ENCODE measurements at places on chromosomes 7 and 10.

DNA sequence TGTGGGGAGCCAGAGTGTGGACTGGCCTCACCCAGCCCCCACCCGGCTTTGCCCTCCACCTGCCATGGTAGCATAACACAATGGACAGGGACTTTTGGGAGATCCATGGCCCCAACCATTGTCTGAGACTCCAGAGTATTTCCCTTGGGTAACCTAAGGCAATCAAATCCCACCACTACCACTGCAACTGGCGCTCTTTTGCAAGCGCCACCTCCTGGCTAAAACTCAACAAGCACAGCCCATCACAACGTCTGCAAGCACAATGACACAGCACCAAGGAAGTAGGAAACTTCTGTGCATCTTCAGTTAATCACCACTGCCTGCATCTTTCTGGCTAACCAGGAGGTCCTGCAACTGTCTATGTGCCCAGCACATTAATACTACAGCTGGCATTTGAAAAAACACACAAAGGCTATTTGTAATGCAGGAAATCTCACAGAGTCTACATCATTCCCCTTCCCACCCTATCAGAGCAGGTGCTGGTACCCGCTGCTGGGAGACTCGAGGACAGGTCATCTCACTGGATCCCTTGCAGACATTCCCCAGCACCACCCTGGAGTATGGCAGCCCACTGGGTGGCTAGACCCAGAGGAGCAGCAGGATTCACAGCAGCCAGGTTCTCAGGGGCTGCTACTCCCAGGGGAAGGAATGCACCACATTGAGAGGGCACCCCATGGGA lies 27.7 kb downstream of the ANKRD26 start:
- DNase-seq, result no peak

- no peak for DNase-seq
Observed at GRCh38 chr7:76364198-76364584, 5.4 kb upstream of the YWHAG start.

GRCh38 chr7:48627164-48627563 lies 297.2 kb upstream of the CDC14C start:
- no peak for DNase-seq

DNA sequence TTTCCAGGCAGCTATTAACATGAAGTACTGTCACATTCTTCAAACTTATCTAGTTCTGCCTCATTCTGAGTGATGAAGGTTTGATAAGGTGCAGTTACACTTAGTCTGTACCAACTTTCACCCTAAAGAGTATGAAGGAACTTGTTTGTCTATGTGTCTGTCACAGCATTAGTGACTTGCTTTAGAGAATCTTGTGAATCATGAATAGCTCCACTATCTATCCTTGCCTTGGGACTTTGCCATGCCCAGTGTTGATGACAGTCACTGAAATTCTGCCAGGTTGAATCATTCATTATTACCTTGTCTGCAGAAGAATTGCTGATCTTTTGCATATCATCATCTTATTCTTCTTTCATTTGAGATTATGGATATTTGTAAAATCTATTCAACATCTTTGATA lies 50.9 kb upstream of the A1CF start:
- DNase-seq, result no peak

DNA sequence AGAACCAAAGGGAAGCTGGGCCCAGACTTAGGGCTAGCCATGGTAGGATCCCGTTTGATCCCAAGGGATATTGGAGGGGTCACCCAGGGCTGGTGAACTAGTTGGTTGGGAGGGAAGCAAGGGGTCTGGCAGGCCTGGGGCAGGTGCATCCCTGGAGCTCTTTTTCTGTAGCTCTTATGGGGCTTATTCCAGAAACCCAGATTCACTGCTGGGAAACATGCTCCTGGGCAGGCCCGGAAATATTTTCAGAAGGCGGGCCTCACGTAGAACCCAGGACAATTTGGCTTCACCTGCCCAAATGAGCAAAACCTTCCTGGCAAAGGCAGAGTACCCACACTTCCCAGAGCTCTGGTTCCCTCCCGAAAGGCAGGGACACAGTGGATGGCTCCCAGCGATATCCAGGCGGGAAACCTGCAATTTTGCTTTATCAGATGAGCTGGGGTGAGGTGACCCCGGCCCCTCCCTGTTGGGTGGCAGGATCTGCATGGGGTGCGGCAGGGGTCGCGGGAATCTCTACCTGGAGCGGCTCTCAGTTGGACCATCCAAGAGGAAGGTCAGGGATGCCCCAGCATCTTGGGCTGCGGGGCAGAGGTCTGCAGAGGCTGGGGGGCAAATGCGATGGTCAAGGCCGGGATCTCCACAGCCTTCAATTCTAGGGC lies 533.9 kb downstream of the TCERG1L start:
- no peak for DNase-seq

GRCh38 chr10:70698211-70698610 lies 25.9 kb downstream of the ADAMTS14 start:
- DNase-seq, result no peak

DNA sequence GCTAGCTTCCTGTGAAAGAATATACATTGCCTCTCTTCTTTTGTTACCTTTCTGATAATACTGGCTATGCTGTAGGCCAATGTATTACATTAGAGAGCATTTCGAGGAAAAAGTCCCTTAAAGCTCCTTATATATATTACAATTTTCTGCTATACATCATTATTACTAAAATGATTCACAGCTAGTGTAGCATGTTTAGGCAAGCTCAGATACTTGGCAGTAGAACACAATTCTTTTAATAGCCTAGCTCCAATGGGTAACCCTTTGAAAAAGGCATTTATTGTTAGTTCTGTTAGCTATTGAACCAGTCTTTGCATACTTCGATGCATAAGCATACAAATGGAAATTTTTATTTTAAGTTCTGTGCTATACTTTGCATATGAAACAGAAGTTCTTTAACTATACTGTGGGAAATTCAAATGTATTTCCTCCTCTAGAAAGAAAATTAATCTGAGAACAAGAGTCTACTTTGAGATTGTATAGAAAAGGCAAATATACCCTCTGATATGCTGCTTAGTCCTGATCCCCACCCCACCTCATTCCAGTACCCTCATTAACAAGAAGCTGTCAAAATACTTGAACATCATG lies 55.6 kb upstream of the SKAP2 start:
- no peak for DNase-seq

- no peak for DNase-seq
Observed at GRCh38 chr10:91796331-91797047, 1.7 kb upstream of the TNKS2 start.

GRCh38 chr10:79077488-79078173 lies 8.9 kb downstream of the ZMIZ1 start:
- no peak for DNase-seq

- DNase-seq, result no peak
Observed at GRCh38 chr7:11104578-11104977, 130.9 kb downstream of the PHF14 start.

- no peak for DNase-seq
Observed at GRCh38 chr7:74252893-74253292, 1.3 kb downstream of the RFC2 start.

GRCh38 chr10:69696073-69696731 lies 66.2 kb downstream of the FAM241B start:
- peak; percentile 8 for DNase-seq

DNA sequence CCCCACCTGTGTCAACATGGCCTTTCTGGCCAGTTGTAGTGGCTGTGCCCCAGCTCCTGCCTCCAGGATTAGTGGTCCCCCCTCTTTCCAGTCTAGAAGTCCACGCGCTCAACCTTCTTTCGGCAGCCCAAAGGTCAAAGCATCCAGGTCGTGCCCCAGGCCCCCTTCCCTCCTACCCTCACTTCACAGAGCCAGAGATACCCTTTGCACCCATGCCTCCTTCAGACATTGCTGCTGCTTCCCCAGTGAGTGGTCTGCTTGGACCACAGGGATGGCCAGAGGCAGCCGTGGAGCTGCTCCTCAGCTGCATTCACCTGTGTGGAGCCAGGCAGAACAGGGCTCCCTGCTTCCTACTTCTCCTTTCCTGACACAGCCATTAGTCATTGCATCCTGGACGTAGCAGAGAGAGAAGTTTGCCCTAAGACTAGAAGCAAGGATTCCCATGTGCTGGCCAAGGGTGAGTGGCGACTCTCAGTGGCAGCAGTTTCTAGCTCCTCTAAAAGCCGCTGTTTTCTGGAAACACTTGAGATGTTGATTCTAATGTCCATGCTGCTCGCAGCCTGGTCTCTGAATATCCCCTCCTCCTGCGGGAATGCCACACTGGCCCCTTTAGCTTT lies 243.1 kb upstream of the SHH start:
- no peak for DNase-seq

GRCh38 chr10:132138596-132138995 lies 48.2 kb upstream of the DPYSL4 start:
- DNase-seq, result no peak
